CD4-positive, alpha-beta T cell treated with Interleukin-2 at 100 ng/mL for 4 hours (primary cell): ENCODE measurements at places on chromosomes 16 and 17.

DNA sequence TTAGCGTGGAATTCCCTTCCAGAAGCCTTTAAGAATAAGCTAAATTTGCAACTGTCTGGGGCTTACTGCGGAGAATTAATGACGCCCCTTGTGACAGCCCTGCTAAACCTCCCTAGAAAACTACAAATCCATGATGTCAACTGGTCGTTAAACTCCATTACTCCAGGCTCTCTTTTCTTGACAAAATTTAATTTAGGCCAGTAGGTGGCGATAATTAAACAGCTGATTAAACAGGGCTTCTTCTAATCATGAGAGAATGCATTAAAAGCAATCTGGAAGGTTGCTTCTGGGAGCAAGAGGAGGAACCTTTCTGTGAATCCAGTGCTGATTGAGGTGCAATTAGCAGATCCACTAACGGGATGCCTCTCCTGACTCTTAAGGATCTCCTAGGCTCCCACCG, 8.1 kb upstream of the NLRP1 start:
- peak; percentile 66 for DNase-seq

DNA sequence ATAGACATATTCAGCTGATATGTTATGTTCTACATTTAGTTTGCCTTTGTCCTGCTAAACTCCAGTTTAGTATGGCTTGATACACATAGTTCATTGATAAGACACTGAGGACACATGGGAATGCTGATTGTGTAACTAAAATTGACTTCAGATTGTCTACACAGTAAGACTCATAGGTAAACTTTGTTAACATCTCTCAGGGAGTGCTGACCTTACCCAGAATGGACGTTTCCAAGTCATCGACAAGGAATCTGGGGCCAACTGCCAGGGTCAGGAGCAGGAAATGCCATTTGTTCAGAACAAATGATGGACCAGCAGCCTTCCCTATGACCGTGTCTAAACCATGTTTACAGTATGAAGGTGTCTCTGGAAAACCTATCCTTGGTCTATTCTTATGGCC, 58.7 kb downstream of the DYNLRB2 start:
- DNase-seq: no peak

- no peak for DNase-seq
Observed at GRCh38 chr16:84641643-84642358, 6.5 kb upstream of the KLHL36 start.

GRCh38 chr16:24139282-24139681, 116.9 kb upstream of the CACNG3 start:
- no peak for DNase-seq

DNA sequence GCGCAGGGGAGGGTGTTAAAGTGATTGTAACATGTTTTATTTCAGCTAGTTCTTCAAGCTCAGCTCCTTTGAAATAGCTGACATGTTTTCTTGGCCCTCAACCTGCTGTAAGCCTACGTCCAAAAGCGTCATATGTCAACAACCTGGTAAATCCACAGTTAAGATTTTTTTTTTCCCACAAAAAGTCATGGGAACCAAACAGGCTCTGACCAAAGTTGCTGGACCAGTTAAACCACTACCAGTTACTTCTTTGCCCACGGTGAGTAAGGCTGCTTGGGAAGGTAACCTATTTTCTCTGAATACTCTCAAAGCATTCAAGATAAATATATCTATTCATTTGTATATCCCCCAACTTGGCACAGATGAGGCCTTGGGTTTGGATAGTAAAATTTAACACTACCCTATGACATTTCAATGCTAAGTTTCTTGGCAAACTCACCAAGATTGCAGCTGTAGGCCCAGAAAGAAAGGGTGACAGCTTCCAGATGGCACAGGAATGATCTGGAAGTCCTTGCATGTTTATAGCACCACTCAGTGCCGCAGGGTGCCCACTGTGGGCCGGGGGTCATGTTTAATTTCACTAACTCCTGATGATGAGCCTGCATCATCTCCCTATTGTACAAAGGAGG, 166.2 kb downstream of the XYLT1 start:
- no peak for DNase-seq

DNA sequence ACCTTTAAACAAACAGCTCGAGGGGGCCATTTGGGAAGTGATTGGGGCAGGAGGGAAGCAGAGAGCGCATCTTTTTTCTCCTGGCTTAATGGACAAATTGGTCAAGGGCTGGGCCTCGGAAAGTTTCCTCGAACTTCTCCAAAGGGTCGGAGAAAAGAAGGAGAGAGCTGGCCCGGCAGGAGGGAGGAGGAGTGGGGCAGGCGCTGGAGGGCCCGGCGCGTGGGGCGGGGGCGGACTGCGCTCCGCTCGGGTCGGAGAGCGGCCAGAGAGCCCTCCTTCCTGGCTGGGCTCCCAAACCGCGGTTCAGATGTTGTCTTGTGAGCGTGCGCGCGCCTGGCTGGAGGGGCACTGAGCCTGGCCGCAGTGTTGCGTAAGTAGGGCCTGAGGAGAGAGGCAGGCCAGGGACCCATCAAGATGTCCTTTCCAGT, 1.2 kb downstream of the MMP2 start:
- DNase-seq: no peak

DNA sequence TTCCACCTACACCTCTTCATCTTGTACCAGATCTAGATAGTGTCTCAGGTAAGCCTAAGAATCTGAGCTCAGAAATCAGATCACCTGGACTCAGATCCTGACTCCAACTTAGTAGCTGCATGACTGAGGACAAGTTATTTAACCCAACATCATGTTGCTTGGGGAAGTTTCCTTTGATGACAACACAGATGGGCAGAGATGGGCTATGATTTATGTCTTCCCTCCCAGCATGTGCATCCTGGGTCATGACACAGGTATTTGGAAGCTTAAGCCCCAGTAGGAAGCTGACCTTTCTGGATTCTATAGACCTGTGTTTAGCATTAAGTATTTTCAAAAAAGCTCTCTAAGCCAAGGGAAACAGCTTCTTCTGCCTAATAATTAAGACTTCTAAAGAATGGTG, 12.4 kb upstream of the HEATR6 start:
- no peak for DNase-seq

DNA sequence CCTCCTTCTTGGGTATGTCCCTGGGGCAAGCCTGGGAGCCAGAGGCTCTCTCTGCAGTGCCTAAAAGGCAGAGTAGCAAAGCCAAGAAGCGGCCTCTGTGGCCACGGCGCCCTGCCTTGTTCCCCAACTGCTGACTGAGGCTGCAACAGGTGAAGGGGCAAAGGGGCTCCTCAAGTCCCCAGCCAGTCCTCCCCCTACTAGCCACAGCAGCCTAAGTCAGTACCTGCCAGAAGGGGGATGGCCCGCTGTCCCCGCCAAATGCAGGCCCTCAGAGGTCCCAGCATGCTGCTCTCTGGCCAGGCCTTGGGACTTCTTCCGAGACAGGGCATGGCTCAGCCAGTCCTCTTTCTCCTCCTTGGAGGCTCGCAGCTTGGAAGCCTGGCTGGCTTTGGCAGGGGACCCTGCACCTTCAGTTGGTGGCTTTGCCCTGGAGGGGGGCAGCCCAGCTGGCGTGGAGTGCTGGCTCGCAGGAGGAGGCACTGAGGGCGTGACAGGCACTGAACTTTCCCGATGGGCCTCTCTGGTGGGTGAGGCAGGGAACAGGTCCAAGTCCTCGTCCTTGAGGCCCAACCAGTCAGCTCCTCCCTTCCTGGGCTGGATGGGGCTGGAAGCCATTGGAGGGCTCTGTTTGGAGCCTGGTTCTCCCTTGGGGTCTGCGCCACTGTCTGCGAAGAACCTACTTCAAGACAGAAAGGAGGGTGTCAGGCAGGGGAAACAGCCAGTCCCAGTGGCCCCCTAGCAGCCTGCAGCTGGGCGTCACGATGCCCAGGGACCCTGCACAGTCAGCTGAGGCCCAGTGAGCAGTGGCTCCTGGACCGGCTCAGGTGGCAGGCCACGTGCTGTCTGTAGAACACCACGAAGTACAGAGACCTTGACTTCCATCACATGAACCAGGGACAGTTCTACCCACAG, 17.6 kb downstream of the FBF1 start:
- no peak for DNase-seq

GRCh38 chr16:87789437-87790291, 23.9 kb upstream of the KLHDC4 start:
- DNase-seq: no peak

DNA sequence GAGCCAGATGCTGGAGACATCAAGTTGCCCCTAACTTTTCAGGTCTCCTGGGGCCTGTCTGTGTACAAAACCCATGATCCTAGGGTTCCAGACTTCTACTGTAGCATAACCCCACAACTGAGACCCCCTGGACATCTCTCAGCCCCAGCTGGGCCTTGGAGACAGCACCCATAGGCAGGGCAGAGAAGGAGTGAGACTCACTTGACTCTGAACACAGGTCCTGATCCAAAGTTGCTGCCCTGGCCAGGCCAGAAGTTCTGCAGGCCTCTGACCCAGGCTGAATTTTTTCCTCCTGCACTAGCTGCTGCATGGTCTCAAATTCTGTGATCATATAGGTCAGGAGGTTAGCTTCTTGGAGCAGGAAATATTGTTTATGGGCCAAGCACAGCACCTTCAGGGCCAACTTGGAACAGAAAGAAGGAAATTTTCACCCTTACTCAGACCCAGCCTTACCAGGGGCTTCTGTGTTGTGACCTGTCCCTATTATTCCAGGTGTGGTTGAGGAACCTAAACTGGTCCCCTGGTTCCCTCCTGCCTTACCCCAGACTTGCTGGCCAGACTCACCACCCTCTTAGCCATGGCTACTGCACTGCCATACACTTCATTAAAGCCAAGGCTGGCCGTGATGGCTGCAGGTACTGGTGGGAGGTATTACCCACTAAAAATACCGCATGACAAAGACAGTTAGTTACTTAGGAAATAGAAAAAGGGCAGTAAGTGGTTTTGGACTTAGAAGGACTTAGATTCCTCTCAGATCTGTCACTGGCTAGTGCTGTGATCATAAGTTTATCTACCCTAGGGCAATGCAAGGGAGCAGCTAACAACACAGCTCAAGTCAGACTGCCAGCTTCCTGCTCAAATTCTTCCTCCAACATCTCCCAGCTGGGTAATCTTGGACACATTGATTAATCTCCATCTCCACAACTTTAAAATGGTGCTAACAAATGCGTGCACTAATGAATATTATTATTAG, 2180.1 kb downstream of the TP53TG3F start:
- no peak for DNase-seq

DNA sequence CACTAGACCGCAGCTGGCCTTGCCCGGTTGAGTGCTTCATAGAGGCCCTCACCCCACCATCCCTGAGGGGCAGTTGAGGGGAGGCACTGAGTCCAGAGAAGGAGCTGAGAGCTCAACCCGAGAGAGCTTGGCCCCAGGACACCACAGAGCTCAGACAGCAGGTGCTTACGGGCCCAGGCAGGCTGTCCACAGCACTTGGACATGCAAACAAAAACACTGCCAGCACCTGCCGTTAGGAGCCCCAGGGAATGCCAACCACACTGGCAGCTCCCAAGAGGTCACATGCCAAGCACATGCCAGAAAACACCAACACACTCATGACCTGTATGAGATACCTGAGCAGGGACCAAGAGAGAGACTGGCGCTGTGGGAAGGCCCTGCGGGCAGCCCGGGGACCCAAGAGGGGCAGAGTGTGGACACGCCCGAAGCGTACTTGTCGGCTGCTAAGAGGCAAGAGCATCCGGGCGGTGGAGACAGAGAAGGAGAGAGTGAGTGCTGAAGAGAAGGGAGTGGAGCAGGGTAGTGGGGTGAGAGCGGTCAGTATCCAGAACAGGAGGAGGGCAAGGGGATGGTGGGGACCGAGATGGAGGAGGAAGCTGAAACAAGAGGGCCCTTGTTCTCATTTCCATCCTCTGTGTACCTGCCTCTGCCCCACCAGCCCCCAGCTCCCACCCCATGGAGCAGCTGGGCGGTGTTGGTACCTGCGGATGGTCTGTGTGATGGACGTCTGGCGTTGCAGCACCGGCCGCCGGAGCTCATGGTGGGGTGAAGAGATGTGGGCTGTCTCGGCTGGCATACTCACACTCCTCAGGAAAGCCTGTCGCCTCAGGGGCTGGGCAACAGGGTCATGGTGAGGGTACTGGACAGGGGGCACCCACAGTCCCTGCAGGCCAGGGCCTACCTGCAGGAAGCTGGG, 8.2 kb downstream of the RHBDF1 start:
- DNase-seq: no peak

DNA sequence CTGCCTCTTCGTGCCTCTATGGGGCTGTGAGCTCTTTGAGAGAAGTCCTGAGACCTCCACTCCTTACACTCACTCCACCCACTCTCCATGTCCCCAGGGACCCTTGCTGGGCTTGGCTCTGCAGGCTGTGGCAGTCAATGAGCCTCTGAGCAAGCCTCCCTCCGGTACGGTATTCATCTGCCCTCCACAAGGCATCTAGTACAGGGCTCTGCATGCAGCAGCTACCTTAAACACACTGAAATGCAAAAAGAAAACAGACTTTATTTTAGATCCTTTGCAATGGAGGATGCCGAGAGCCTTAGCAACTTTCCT, 38.9 kb upstream of the SMPD3 start:
- no peak for DNase-seq

GRCh38 chr17:48804936-48805411, 12.1 kb downstream of the TTLL6 start:
- DNase-seq: peak; percentile 68

- DNase-seq: no peak
Observed at GRCh38 chr17:81961087-81961511, at the start of gene NOTUM. Gene NOTUM, minus strand, starts transcription at chr17:81961187. Its CDS starts 278 bp downstream, at chr17:81960909.

GRCh38 chr16:11601911-11602310, 15.2 kb upstream of the LITAF start:
- no peak for DNase-seq

GRCh38 chr16:30723725-30724355, 24.4 kb upstream of the PHKG2 start:
- DNase-seq: no peak

- DNase-seq: no peak
Observed at GRCh38 chr16:23131931-23132621, 17.2 kb downstream of the USP31 start.

GRCh38 chr17:7289256-7290032, 5.0 kb downstream of the YBX2 start:
- DNase-seq: no peak

DNA sequence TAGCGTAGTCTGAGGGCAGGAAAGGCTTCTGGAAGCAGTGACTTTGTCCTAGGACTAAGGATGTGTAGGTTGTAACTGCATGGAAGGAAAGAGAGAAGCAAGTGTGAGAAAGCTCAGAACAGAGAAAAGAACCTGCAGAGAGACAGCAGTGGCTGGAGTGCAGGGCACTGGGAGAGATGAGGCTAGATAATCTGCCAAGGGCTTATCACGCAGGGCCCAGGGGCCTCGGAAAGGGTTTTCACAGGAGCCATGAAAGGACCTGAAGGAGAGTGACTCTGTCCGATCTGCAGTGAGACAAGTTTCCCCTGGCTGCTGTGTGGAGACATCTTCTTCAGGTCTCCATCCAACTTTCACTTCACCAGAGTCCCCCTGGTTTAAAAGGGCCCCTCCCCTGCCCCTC, 7.1 kb upstream of the SRCAP start:
- no peak for DNase-seq

GRCh38 chr17:19457830-19458271, 46.8 kb downstream of the RNF112 start:
- no peak for DNase-seq
